Naive thymus-derived CD4-positive, alpha-beta T cell (primary cell): ENCODE measurements at places on chromosomes 11 and 22. TPM values are rescaled to one million over a fixed set of nuclear protein-coding genes. Genes with fewer than 3 reads are reported as not detected.

The SESN3 gene
- total RNA-seq: 259 TPM

- DNase-seq: no peak
These were observed 14.6 kb downstream of the GLB1L2 start for GRCh38 chr11:134346101-134346975.

The TBX10 gene
- not detected for total RNA-seq

- no peak for DNase-seq
These were observed 18.5 kb upstream of the MPPED1 start for GRCh38 chr22:43393132-43393843.

The C11orf16 gene
- total RNA-seq: not detected in 2 replicates
